Right lobe of liver (tissue), 6 donors: ENCODE measurements at places on chromosomes 1 and 21. TPM values are rescaled to one million over a fixed set of nuclear protein-coding genes. Genes with fewer than 3 reads are reported as not detected.

DNA sequence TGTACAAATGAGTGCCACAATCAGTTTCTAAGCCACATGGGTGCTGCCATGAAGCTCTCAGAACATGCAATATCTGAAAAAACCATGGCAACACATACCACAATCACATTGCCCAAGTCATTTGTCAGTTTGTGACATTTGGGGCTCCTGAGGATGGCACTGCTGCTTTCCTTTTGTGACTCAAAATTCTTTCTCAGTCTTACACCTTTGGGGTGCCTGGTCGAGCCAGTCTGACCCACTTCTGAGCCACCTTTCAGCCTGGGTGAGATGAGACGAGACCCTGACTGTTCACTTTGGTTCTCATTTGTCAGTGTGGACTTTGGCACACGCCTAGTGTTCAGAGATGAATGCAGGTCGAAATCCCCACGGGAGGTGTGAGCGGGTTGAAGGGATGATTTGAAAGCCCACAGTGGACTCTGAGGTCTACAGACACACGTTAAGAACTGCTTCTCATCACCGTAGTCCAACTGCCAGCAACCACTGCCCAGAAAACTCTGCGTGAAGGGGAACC is 8.0 kb downstream of the BATF3 start:
- H3K27me3 ChIP-seq = peaks cover 4% of the 10 kb centered on the region
- no peak for DNase-seq
- no peak overlapping the region for H3K27ac ChIP-seq
- no peaks in the 10 kb centered on the region for H3K4me1 ChIP-seq
- no peak overlapping the region for H3K4me3 ChIP-seq

GRCh38 chr1:170063109-170063826 is 11.2 kb downstream of the KIFAP3 start:
- no peaks in the 10 kb centered on the region for H3K27me3 ChIP-seq
- no peaks in the 10 kb centered on the region for H3K36me3 ChIP-seq
- DNase-seq = no peak
- no peak overlapping the region for H3K4me3 ChIP-seq
- no peak overlapping the region for H3K27ac ChIP-seq

DNA sequence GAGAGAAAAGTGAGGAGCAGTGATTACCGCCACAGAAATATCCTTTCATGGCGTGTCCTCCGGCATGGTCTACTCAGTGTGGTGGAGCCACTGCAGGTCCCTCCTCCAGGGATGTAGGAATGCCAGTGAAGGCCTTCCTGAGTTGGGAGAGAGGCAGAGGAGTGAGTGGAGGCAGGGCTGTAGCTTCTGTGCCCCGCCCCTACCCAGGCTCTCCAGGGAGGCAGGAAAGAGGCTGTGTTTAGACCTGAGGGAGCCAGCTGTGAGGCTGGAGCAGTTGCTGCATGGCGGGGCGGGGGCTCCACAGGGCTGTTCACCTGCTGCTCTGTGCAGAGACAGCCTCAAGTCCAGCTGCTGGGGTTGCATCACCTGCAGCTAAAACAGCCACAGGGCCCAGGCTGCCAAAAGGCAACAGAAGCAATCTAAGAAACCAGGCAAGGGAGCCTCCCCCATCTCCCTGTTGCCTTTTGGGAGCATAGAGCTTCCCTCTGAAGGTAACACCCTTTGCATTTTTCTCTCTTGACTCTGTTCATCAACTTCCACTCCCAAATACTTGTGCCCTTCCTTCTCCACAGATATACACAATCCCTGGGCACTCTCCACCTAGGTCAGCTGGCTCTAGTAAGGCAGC is 801 bp upstream of the ANXA9 start:
- H3K27ac ChIP-seq = peak overlapping the region; percentile 68
- DNase-seq = peak; percentile 72
- no peaks in the 10 kb centered on the region for H3K27me3 ChIP-seq
- no peaks in the 10 kb centered on the region for H3K36me3 ChIP-seq

- H3K36me3 ChIP-seq = no peaks in the 10 kb centered on the region
- H3K4me3 ChIP-seq = no peak overlapping the region
- no peak overlapping the region for H3K27ac ChIP-seq
- no peaks in the 10 kb centered on the region for H3K4me1 ChIP-seq
- no peak for DNase-seq
These were observed 381.4 kb downstream of the RWDD3 start for GRCh38 chr1:95615421-95615820.

- H3K27me3 ChIP-seq = no peaks in the 10 kb centered on the region
- no peak overlapping the region for H3K4me3 ChIP-seq
- no peaks in the 10 kb centered on the region for H3K4me1 ChIP-seq
- no peak overlapping the region for H3K27ac ChIP-seq
These were observed 14.0 kb downstream of the GTF2B start for GRCh38 chr1:88877382-88877825.

DNA sequence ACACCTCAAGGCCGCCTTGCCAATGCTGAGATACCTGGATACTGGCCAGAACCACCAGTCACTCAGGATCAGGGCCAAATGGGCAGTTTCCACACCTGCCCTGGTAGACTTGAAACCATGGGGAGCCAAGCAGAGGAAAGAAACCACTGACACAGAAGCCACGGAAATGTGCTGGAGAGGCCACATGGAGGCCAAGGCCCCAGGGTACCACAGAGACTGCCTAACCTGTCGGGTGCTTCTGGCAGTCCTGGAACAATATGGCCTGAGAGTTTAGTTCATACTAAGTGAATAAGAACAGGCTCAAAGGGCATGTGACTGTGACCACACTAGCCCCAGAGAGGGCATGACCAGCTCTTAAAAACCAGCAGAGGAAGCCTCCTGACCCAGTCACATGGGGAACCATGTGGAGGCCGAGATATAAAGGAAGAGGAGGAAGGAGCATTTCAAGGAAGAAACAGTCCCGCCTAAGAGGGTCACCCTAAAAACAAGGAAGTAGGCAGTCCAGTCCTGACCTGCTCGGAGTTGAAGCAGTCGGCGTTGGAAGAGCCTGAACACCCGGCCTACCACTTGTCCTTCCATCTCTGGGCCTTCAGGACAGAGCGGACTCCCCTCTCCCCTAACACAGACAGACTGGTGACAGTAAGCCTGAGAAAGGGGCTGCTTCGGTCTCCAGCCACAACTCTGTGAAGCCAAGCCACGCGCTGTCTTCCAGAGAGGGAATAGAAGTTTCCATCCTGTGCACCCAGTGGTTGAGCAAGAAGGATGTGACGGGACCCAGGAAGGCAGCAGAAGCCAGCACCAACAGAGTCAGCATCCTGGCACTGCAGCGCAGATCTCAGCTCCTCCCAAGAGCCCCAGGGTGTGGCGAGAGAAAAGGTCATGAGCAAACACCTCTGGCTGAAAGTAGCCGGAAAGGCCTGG is at the start of gene DENND2D:
Gene DENND2D (minus strand): TSS at position 766 of the 921 bp plus-strand sequence. CDS start 187 bp downstream, at position 579.
- H3K36me3 ChIP-seq = no peaks in the 10 kb centered on the region
- peak within 1 kb of the TSS; percentile 62 for H3K27ac ChIP-seq
- H3K4me1 ChIP-seq = no peaks in the 10 kb centered on the region
- H3K4me3 ChIP-seq = peak within 1 kb of the TSS; percentile 32
- H3K27me3 ChIP-seq = no peaks in the 10 kb centered on the region

LRRC38 gene
- total RNA-seq = not detected

DNA sequence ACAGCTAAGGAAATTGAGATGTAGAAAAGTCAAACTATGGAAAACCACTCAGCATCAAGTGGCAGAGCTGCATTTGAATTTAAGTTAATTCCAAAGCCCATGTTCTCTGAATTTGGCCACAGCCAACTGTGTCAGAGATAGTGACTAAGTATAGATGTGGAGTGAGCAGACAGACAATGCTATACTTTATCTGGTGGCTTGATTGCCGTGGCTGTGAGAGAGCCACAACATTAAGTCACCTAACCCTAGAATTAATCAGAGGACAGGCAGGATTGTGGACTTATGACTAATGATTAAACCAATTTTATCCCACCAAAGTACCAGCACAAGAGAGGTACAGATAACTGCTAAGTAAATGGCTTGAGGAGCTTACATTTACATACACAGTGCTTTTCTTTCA is 209.8 kb downstream of the TPR start:
- H3K36me3 ChIP-seq = no peaks in the 10 kb centered on the region
- no peak for DNase-seq
- H3K4me3 ChIP-seq = no peak overlapping the region
- no peaks in the 10 kb centered on the region for H3K4me1 ChIP-seq
- H3K27me3 ChIP-seq = no peaks in the 10 kb centered on the region
- H3K27ac ChIP-seq = no peak overlapping the region

- H3K27ac ChIP-seq = no peak overlapping the region
- DNase-seq = no peak
- no peaks in the 10 kb centered on the region for H3K4me1 ChIP-seq
- H3K27me3 ChIP-seq = no peaks in the 10 kb centered on the region
These were observed 57.8 kb upstream of the COL18A1 start for GRCh38 chr21:45347048-45347711.

GRCh38 chr21:42468491-42469131 is 27.4 kb downstream of the RSPH1 start:
- no peak overlapping the region for H3K4me3 ChIP-seq
- DNase-seq = no peak
- H3K4me1 ChIP-seq = peaks cover 20% of the 10 kb centered on the region
- peak overlapping the region; percentile 14 for H3K27ac ChIP-seq
- H3K36me3 ChIP-seq = no peaks in the 10 kb centered on the region

- H3K27me3 ChIP-seq = no peaks in the 10 kb centered on the region
- no peaks in the 10 kb centered on the region for H3K36me3 ChIP-seq
- DNase-seq = no peak
- peak overlapping the region; percentile 30 for H3K27ac ChIP-seq
- no peak overlapping the region for H3K4me3 ChIP-seq
- H3K4me1 ChIP-seq = peaks cover 29% of the 10 kb centered on the region
These were observed 9.5 kb upstream of the CSF1 start for GRCh38 chr1:109901141-109901523.

GRCh38 chr1:162381941-162382750 is 618 bp downstream of the C1orf226 start:
- no peak overlapping the region for H3K4me3 ChIP-seq
- no peaks in the 10 kb centered on the region for H3K27me3 ChIP-seq
- H3K4me1 ChIP-seq = peaks cover 16% of the 10 kb centered on the region

DNA sequence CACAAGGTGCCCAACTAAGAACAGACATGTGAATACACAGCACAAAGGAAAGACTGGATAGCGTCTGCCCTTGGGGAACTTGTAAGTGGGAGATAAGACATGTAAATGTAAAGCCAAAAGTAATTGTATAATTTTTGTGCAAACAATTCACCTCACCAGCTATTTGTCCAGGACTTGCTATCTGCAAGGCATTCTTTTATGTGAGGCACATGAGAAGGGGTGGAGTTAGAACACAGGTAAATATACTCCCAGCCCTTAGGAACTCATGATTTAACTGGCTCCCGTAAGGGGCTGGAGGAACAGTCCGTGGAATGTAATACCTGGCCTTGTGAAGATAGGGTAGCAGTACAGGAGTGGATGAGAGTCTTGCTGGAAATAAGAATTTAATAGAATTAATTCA is 61.3 kb downstream of the CDK18 start:
- peaks cover 9% of the 10 kb centered on the region for H3K27me3 ChIP-seq
- H3K36me3 ChIP-seq = no peaks in the 10 kb centered on the region
- H3K4me3 ChIP-seq = no peak overlapping the region

GRCh38 chr1:1631782-1632420 is at the start of gene MMP23B:
TSS of gene MMP23B (plus strand) at chr1:1632173. CDS start at chr1:1632219, 46 bp downstream.
- peaks cover 3% of the 10 kb centered on the region for H3K36me3 ChIP-seq
- no peaks in the 10 kb centered on the region for H3K27me3 ChIP-seq
- DNase-seq = peak; percentile 37
- H3K4me3 ChIP-seq = peak within 1 kb of the TSS; percentile 2

GRCh38 chr1:43541141-43541540 is 10.5 kb downstream of the PTPRF start:
- peak overlapping the region; percentile 47 for H3K27ac ChIP-seq
- H3K4me1 ChIP-seq = peaks cover 2% of the 10 kb centered on the region
- no peak overlapping the region for H3K4me3 ChIP-seq
- H3K27me3 ChIP-seq = no peaks in the 10 kb centered on the region

DNA sequence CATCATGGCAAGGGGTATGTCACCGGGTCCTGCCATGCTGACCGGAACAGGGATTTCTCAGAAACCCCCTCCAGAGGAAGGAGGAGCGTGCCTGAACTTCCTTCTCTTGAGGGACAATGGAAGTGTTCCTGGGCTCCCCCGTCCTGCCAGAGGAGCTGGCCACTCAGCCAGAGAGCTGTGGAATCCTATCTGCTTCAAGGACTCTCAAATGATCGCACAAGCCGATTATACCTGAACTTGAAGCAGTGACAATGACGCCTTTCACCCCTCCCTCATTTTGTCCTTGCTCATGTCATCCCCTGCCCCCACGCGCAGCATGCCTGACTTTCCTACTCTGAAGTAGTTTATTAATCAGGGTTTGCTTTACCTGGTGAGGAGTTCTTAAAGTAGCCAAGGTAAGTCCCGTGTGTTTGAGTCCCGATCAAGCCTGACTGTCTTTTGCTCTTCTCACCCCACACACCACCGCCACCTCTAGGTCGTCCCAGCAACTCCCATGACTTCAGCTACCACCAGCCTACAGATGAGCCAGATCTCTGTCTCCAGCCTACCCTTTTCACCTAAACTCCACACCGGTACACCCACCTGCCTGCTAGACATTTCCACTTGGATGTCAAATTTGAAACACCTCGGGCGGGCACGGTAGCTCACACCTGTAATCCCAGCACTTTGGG is 25.0 kb upstream of the PRELP start:
- H3K4me1 ChIP-seq = no peaks in the 10 kb centered on the region
- H3K36me3 ChIP-seq = no peaks in the 10 kb centered on the region
- no peak for DNase-seq

GRCh38 chr1:20574686-20575540 is 14.0 kb upstream of the CDA start:
- no peak overlapping the region for H3K4me3 ChIP-seq
- H3K4me1 ChIP-seq = no peaks in the 10 kb centered on the region
- no peak overlapping the region for H3K27ac ChIP-seq
- peak; percentile 95 for DNase-seq

DNA sequence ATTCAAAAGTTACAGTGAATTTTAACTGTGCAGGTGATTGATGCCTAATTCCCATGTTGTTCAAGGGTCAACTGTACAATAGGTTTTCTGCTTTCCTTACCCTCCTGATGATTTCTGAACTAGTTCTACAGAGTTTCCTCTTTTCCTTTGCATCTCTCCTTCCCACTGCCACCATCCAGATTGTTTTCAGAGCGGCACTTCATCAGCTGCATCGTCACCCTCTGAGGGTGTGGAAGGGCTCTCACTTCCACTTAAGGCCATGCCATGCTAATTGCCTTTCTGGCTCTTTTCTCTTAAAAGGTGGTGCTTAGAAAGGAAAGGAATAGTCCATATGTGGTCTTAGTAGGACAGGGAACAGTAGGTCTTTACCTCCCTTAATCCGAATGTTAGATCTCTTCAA is 39.1 kb downstream of the DISC1 start:
- H3K27ac ChIP-seq = no peak overlapping the region
- no peaks in the 10 kb centered on the region for H3K4me1 ChIP-seq
- no peak for DNase-seq
- no peaks in the 10 kb centered on the region for H3K36me3 ChIP-seq

CRABP2 gene
- total RNA-seq = not detected

HTR6 gene
- not detected for total RNA-seq

GRCh38 chr1:201639391-201639790 is 100.5 kb downstream of the NAV1 start:
- no peak overlapping the region for H3K4me3 ChIP-seq
- no peaks in the 10 kb centered on the region for H3K4me1 ChIP-seq
- no peaks in the 10 kb centered on the region for H3K27me3 ChIP-seq
- no peaks in the 10 kb centered on the region for H3K36me3 ChIP-seq
- H3K27ac ChIP-seq = no peak overlapping the region

RCAN3 gene
- total RNA-seq = 1.5 TPM
